ENCODE measurements at places on chromosomes 2 and 18.
A peak's percentile ranks its signal among the peaks of the same experiment; 100 is the strongest.

GRCh38 chr2:61520261-61520660 lies 17.9 kb downstream of the XPO1 start:
- DNase-seq = no peak

DNA sequence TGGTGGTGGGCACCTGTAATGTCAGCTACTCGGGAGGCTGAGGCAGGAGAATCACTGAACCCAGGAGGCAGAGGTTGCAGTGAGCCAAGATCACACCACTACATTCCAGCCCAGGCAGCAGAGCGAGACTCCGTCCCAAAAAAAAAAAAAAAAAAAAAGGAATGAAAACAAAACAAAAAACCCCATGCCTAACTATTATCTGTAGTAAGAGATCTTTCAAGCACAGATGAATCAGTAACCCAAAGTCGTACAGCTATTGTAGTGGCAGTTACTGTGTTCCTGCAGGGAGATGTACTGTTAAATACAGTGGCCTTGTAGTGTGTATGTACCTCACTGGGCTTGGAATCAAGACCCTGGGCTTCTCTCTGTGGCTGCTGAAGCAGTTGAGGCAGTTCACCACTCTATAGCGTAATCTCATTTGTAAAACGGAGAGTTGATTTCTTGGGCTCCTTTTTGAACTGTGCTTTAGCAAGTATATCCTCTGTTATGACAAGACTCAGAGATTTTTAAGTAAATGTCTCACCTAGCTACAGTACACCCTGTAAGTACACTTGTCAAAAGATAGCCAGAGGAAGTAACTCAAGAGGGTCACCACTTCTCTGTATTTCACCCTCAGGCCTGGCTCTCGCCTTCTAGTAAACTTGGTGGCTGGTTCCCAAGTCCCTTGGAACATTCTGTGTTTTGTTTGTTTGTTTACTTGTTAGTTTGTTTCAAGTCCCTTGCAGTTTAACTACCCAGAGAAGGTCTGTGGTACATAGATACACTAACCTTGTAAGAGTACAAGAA lies 109.6 kb upstream of the FOSL2 start:
- no peak for DNase-seq

DNA sequence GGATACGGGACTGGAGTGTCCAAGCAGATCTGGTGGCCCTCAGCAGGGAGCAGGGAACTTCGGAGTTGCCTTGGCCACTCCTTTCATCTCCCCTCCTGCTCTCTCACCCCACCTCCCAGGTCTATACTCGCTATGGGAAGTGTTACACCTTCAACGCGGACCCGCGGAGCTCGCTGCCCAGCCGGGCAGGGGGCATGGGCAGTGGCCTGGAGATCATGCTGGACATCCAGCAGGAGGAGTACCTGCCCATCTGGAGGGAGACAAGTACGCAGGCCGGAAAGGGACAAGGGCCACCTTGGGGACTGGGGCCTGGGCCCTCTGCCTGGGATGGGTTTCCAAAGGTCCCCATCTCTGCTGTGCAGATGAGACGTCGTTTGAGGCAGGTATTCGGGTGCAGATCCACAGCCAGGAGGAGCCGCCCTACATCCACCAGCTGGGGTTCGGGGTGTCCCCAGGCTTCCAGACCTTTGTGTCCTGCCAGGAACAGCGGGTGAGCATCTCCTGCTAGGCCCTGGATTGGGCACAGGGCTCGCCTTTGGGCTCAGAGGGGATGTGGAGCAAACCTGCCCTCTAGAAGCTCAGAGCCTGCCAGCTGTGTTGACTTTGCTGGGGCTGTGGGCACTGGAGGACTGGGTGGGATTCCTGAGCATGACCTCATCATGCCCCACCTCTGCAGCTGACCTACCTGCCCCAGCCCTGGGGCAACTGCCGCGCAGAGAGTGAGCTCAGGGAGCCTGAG lies 11.8 kb downstream of the CHPF start:
- DNase-seq = no peak

GRCh38 chr2:37180006-37180639 lies 8.3 kb downstream of the SULT6B1 start:
- DNase-seq = no peak

- DNase-seq = no peak
Observed at GRCh38 chr18:5627776-5628511, 84.1 kb upstream of the EPB41L3 start.

DNA sequence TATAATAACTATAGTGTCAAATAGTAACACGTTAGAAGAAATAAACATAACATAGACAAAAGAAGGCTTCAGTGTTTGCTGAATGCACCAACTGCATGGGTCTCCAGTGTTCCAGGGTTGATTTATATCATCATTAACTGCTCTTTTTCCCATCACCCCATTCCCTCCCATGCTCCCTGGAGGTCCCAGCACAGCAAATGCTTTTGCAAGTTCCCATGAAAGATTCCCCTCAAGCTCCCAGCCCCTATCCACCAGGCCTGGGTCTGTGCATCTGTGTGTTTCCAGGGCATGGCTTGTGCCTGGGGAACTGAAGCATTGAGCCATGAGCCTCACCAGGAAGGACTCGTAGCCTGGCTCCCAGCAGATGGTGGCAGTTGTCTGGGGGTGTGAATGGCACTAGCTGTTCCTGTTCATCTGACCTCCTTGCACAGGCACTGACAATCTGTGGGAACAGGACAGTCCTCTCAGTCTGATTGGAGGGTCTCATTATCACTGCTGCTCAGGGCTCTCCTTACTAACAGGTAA lies 164.6 kb upstream of the RMP24 start:
- DNase-seq = no peak

GRCh38 chr2:65765376-65765775 lies 333.0 kb upstream of the SPRED2 start:
- no peak for DNase-seq

- peak; percentile 34 for DNase-seq
Observed at GRCh38 chr2:100260712-100261620, 61.3 kb downstream of the LONRF2 start.

DNA sequence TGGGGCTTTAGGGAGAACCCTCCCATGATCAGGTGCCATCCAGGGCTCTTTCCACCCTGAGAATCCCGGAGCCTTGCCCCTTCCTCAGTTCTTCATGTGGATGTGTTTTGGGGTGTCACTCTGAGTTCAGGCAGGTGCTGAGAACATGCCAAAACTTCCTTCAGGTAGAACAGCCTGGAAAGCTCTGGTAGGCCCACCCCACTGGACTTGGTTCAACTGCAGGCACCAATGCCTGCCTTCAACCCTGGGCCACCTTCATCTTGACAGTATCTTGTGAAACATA lies 85.8 kb downstream of the EPAS1 start:
- no peak for DNase-seq

DNA sequence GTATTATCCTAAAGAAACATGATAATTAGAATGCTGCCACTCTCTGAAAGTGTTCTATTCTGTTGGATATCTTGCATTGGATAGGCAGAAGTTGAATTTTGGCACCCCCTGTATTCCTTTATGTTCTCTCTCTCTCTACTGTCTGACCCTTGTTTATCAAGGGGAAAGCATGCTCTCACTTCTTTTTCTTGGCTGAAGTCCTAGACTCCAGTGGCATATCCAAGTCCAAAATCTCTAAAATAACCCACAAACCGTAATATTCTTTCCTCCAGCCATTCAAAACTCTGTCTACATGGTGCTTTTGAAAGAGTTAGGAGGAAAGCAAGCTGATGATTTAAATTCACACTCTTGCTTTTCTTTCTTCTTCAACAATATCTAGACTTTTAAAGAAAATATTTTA lies 669.7 kb downstream of the TDRD15 start:
- no peak for DNase-seq

- DNase-seq = no peak
Observed at GRCh38 chr2:99496021-99496420, 6.2 kb upstream of the REV1 start.

DNA sequence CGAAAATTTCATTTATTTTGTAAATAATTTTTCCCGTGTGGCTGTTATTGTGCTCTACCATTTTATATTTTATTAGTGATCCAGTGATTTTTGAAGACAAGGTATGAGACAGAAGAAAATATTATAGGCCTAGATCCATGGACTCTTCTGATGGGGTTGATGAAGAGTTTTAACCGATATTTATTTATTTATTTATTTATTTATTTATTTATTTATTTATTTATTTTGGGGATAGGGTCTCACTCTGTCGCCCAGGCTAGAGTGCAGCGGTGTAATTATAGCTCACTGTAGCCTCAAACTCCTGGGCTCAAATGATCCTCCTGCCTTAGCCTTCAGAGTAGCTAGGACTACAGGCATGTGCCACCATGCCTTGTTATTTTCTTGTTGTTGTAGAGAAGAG lies 33.6 kb upstream of the RMND5A start:
- DNase-seq = no peak

GRCh38 chr18:43578706-43579105 lies 301.4 kb upstream of the SYT4 start:
- no peak for DNase-seq

- DNase-seq = no peak
Observed at GRCh38 chr2:70574618-70575017, 21.0 kb upstream of the TGFA start.

DNA sequence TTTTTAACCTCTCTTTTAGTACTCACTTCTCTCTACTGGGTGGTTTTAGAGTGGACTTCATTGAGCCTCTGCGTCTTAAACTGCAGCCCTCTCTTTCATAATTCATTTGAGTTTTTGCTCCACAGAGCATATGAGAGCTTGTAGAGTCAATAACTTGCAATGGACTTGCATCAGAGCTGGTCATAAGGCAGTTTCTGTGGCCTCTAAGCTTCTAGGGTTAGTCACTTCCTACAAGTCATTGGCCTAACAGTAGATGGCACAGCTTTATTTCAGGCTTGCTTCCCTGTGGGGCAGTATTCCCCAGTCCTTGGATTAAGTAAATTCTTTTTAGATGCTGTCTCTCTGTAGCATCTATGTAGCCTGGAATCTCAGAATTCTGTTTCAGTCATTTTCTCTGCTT lies 1435.7 kb downstream of the LRP1B start:
- peak; percentile 95 for DNase-seq

DNA sequence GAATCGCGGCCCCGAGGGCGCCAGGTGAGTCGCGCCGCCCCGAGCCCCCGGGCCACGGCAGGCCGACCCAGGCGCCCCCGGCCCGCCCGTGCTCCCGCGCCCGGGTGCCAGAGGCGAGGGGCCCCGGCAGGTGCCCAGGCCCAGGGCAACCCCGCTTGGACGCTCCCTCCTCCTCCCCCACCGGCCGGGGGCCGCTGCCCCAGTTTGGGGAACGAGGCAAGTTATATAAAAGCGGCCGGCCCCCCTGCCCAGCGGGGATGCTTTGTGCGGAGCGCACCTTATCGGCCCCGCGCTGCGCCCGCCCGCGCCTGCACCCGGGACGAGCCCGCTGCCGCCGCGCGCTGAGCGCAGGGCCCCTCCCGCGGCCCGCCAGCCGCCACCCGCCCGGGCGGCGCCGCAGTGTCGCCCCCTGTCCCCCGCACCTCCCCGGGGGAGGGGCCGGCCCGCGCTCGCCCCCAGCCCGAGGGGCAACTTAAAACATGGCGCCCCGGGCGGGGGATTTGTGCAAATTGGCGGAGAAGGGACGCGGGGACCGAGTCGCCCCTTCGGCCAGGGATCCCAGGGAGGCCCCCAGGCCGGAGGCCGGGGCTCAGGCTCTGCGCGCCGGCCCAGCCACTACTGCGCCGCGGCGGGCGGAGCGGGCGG lies 639 bp downstream of the EPB41L3 start:
- no peak for DNase-seq

DNA sequence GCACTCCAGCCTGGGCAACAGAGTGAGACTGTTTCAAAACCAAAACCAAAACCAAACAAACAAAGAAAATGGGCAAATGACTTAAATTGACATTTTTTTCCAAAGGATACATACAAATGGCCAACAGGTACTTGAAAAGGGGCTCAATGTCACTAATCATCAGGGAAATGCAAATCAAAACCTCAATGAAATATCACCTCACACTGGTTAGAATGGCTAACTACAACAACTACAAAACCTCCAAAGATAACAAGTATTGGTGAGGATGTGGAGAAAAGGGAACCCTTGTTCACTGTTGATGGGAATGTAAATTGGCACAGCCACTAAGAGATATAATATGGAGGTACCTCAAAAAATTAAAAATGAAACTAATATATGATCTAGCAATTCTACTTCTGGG lies 213.2 kb upstream of the HS6ST1 start:
- peak; percentile 9 for DNase-seq

- no peak for DNase-seq
Observed at GRCh38 chr2:9196637-9197036, 10.0 kb upstream of the ASAP2 start.

DNA sequence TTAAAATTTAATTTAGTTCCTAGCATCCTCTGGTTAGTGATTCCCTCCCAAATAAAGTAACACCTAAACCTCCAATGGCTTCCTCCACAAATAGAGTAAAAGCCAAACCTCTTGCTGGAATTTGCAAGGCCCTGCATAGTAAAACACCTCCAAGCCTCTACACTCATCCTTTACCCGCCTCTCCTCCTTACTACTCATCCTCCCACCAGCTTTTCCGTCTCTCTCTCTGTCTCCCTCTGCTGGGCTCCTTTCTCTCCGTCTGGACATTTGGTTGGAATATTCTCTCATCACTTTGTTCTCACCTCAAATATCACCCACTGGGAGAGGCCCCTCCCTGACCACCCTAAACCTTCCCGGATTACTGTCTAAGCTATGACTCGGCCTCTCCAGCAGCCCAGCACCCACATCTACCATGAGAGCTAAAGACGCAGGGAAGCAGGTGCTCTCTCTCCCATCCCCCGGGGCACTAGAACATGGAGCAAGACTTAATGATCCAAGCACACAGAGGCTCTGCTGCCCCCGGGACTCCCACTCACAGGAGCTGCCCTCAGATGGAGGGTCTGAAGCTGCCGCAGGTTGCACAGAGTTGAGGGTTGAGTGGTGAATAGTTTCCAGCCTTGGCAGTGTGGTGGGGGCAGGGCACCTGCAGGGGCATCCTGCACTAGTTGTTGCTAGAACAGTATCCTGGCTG lies 167.2 kb downstream of the FBXO15 start:
- peak; percentile 69 for DNase-seq

GRCh38 chr2:239287461-239287860 lies 113.4 kb downstream of the HDAC4 start:
- DNase-seq = no peak

GRCh38 chr2:165535471-165535870 lies 66.0 kb downstream of the CSRNP3 start:
- no peak for DNase-seq

DNA sequence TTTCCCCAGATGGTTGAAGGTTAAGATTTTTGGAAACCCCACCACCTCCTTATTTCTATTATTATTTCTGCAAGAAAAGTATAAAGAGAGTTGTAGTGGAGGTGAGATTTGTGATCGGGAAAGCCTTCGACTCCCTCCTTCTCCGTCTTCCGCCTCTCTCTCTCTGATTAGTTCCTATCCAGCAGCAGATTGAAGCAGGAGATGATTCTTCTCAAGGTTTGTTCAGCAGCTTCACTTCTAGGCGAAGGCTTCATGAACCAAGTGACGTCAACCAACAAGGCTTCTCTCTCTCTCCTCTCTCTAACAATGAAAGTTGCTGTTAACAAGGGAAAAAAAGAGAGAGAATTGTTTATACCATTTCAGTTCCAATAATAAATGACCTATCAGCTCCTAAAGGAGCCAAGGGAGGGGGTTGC lies at the start of gene BAZ2B:
BAZ2B (minus strand) TSS at position 263 of the 416 bp plus-strand sequence. CDS start 137,829 bp downstream, outside the sequence.
- DNase-seq = peak; percentile 84

Data from RKO (cell line).